ENCODE measurements at places on chromosomes 12 and 14.

GRCh38 chr14:101504096-101504948, 57.0 kb upstream of the DIO3 start:
- no peak for DNase-seq

GRCh38 chr12:30010071-30011052, 226.6 kb upstream of the TMTC1 start:
- DNase-seq = no peak

DNA sequence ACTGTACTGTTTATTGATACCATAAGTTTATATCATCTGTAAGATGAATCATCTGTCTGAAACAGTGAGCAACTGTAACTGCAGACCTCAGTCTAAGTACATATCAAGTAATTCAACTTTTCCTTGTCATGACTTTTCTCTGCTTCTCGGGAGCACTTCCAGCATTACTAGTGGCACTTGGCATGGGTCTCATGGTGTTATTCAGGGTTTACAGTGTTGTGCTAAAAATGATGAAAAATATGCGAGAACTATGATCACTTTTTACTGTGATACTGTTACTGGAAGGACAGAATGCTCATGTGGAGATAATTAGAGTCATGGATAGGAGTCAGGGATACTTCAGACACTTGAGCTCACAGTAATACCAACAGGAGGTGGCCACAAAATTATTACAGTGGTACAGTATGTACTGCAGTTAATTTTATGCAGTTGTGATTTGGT, 8.3 kb downstream of the KTN1 start:
- DNase-seq = peak; percentile 41

GRCh38 chr14:60204843-60205774, 39.9 kb upstream of the DHRS7 start:
- DNase-seq = no peak

- no peak for DNase-seq
Measured at GRCh38 chr12:108399514-108399913, 60.4 kb upstream of the CMKLR1 start.

GRCh38 chr12:88876857-88877256, 296.6 kb upstream of the KITLG start:
- DNase-seq = no peak

GRCh38 chr12:31118347-31119191, 44.9 kb downstream of the DDX11 start:
- DNase-seq = peak; percentile 96

- no peak for DNase-seq
Measured at GRCh38 chr12:93645702-93646101, 31.5 kb upstream of the CRADD start.

DNA sequence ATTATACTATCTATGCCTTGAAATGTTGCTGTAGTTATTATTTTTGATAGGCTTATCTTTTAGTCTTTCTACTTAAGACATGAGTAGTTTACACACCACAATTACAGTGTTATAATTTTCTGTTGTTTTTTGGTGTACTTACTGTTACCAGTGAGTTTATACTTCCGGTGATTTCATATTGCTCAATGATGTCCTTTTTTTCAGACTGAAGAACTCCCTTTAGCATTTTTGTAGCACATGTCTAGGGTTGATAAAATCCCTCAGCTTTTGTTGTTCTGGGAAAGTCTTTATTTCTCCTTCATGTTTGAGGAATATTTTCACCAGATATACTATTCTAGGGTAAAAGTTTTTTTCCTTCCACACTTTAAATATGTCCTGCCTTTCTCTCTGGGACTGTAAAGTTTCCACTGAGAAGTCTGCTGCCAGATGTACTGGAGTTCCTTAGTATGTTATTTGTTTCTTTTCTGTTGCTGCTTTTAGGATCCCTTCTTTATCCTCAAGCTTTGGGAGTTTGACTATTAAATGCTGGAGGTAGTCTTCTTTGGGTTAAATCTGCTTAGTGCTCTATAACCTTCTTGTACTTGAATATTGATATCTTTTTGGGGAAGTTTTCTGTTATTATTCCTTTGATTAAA, 41.5 kb upstream of the FERMT2 start:
- DNase-seq = no peak

DNA sequence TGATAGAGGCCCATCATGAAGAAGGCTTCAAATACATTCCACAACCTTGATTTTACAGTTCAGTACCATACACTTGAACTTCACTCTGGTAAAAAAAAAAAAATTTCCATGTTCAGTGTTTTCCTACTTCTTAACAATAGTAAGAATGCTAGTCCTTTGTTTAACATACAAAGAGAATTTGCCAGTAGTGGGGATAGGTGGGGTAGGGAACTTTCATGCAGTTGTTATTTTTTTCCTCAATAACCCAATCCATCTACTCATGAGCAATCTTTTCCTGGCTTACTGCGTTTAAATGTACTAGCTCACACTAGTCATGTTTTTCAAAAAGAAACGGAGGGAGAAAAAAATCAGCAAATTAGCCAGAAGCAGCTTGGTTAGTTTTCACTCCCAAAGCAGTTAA, 206.1 kb downstream of the PRKD1 start:
- DNase-seq = no peak

GRCh38 chr12:52231305-52232202, 1.5 kb upstream of the KRT7 start:
- DNase-seq = no peak

GRCh38 chr12:62622177-62622576, 155.6 kb downstream of the MON2 start:
- no peak for DNase-seq

- DNase-seq = no peak
Measured at GRCh38 chr14:24990050-24990449, 59.9 kb downstream of the STXBP6 start.

DNA sequence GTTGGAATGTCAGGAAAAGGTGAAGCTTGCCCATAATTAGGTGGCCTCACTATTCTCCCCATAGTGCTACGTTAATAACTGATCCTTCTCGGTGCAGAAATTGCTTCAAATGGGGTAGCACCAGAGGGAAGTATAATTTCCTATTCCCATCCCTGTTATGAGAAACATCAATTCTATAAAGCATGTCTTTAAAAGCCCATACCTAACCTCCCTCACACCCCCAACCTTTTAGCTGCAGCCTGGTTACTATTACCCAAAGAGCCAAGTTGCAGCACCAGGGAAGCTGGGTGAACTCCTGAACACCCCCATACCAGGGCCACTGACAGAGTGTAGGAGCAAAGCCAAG, 15.2 kb downstream of the RBM23 start:
- no peak for DNase-seq

DNA sequence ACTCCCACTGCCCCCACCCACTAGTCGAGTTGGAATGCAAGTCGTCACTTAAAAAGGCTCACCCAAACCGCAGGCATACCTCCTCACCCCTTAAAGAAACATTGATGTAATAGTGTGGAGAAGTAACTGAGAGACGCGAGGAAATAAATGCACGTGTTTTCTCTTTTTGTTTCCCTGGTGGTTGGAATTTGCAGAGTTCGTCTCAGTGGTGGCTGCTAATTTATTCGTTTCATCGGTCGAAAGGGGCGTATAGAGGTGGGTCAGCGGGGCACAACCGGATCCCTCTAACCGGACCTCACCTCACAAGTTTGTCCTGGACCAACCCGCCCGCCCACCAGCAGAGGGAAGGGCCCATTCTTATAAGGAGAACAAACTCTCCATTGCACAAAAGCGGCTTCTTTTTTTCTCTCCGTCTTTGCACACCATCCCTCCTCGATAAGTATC, 5.0 kb upstream of the NPAS3 start:
- no peak for DNase-seq

DNA sequence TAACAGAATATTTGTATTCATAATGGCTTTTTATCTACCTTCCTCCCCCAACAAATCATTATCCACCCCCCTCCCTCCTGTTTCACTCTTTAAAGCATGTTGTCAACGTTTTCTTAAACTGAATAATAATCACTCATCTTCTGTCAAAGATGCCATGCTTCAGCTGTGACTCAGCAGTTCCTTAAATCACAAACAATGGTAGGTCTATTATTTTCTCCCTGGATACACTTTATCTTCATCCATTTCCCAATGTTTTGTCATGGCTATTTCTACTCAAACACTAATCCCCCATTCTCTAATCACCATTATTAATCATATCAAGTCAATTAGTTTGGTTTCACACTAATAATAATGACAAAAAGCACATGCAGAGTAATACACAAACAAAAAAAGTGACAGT, 6.5 kb downstream of the CLEC12B start:
- DNase-seq = no peak

GRCh38 chr14:76151398-76152332, at the start of gene GPATCH2L:
Gene GPATCH2L, plus strand, starts transcription at chr14:76151922. Its CDS starts 2,442 bp downstream, at chr14:76154364.
- DNase-seq = peak; percentile 96

GRCh38 chr12:67415473-67415872, 146.3 kb downstream of the CAND1 start:
- DNase-seq = peak; percentile 76

GRCh38 chr12:58916921-58917511, 3.3 kb downstream of the LRIG3 start:
- peak; percentile 92 for DNase-seq
